IMR-90 (cell line): ENCODE measurements at places on chromosomes 2 and 18. TPM values are rescaled to one million over a fixed set of nuclear protein-coding genes. Genes with fewer than 3 reads are reported as not detected.
A peak's percentile ranks its signal among the peaks of the same experiment; 100 is the strongest.

DNA sequence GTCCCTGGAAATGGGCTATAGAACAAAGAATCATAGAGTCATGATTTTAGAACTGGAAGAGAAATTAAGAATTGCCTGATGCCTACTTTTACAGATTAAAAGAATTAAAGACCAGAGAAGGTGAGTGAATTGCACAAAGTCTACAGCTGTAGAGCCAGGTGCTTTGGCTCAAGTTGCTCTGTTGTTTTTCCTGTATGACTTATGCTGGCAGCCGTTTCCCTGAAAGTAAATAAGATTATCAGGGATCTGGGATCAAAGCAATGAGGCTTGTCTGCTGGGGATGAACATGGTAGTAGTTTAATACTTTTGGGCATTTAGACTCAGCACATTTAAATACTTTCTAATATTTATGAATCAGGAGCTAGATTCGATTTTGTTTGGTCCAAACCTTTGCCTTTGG lies 166.9 kb downstream of the PRPF40A start:
- peak; percentile 37 for DNase-seq

DNA sequence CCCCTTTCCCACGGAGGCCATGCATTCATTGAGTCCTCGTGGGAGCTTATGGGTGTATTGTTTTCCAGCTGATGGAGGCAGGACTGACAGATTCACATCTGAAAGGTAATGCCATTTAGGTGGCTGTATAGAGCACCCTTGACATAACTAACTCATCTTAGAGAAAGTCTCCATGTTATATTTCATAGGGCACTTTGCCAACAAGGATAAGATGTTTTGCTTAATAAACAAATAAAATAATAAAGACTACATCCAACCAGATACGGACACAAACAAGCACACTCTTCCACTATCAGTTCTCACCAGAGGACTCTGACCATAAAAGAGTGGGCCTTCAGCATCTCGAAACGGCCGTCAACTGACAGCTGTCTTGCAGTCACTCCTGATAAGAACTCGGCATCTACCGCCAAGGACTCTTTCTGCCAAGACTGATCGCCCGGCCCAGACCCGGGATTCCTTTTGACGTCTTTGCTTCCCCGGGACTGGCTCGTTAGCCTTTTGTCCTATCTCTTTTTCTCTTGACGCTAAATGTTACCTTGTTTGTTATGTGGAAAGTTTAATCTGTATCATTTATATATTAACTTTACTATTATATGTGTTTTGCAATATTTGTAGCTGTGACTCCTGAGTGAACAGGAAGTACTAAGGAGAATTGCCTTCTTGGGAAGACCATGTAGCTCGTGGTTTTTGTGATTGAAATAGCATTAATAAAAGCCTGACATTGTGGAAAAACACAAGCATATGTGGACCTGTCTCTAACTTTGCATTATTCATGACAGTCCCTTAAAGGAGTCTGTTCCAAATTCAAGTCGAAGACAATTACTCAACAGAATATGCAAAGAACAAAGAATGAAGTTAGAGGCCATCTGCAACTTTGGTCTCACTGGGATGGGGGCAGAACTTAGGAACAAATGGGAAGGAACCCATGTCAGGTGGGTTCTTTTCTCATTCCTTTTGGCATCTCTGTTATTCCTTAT lies 195.1 kb downstream of the LPIN1 start:
- DNase-seq = no peak

- DNase-seq = no peak
These were observed 96.9 kb downstream of the LOXHD1 start for GRCh38 chr18:46559946-46560670.

DNA sequence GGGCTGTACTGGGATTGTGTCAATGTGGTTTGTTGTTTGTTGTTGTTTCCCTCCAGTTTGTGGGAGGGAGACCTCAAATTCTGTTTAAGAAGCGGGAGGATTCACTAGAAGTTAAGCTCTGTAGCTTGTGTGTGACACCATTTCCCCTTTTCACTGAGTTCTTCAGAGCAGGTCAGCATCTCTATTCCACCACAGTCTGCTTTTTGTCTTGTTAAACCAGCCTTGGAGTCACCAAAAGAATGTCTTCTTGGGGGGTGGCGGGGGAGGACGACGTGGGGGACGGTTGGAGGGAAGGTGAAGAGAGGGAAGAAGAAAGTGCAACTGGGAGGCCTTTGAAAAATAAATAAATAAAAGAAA lies 2.3 kb upstream of the BCL11A start:
- no peak for DNase-seq

DNA sequence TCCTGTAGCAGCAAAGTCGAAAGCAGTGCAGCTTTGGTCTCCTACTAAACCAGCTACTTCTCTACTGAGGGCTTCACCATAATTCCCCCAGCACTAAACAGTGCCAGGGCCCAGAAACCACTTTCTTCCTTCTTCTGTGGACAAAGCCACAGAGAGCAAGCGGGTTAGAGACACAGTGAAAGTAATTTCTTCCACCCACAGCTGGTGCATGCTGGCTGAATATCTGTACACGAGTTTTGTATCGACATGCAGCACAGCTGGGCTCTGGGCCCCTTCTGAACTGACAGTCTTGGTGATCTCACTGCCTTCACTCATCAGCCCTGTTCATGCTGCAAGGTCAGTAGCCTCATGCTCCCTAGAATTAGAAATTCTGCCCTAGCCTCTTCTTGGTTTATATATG lies 74.0 kb upstream of the SULT1C3 start:
- no peak for DNase-seq

GRCh38 chr2:212596688-212597087 lies 58.1 kb upstream of the ERBB4 start:
- no peak for DNase-seq

GRCh38 chr2:113965644-113966043 lies 75.8 kb downstream of the ACTR3 start:
- peak; percentile 44 for DNase-seq

DNA sequence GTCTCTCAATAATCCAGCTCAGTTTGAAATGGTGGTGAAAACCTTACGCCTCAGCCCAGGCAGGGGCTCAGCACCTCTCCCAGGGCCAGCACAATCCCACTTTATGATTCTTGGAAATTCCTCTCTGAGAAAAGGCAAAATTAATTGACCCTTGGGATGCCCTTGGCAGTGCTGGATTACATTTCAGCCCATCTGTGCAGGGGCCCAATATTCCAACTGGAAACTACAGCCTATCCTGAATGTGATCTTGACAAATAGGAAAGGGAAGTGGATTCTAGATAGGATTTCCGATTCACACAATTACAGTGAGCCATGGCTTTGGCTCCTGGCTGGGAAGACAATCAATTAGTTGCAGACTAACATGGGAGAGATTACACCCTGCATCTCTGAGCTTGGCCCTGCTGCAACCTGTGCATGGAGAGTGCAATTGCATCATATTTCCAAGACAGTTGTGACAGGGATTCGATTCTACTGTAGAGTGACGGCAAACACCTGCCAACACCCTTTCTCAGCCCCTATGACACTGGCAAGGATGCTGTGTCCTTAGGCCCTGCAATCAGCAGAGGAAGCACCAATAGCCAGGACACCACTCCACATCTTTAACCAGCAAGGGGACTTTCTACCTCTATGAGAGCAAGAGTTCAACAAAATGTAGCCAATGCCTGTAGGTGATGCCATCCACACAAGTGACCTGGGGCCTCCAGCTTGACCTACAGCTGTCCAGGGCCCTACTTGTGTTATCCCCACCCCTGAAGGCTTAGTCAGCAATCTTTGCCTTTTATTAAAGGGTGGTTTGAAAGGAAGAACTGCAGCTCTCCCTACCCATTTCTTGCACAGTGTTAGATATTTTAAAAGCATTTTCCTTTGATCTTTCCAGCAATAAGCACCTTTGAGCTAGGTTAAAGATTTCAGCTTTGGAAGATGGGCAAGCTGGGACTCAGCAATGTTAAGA lies 187.2 kb upstream of the HS6ST1 start:
- no peak for DNase-seq

GRCh38 chr2:7609974-7610373 lies 692.8 kb downstream of the RNF144A start:
- DNase-seq = no peak

GRCh38 chr2:209476367-209477208 lies 52.7 kb downstream of the MAP2 start:
- peak; percentile 29 for DNase-seq

DNA sequence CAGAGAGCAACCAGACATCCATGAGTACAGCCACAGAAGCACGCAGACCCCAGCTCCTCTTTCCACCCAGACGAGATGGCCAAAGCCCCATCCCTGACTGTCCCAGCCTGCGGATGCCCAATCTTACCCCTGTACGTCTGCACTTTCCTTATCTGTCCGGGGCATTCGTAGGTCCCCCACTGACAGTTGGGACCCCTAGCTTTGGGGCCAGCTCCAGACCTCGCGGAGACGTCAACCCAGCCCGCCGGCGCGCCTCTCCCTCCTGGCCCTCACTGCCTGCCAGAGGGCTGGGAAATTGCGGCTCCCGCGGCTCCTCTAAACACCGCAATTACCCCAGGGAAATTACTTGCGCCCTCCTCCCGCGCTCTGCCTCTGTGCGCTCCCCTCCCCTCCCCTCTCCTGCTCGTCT lies 2.3 kb downstream of the ECEL1 start:
- DNase-seq = no peak

DNA sequence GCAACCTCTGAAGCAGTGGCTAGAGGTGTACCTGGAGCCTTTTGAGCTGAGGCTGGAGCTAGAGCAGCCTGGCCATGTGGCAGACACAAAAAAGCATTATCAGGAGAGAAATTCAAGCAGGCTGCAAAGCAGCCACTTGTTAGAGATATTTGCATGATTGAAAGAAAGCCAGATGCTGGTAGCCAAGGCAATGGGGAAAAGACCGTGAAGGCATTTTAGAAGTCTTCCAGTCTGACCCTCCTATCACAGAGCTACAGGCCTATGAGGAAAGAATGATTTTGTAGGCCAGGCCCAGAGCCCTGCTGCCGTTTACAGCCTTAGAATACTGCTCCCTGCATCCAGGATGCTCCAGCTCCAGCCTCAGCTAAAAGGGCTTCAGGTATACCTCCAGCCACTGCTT lies 41.4 kb upstream of the TNP1 start:
- no peak for DNase-seq

DNA sequence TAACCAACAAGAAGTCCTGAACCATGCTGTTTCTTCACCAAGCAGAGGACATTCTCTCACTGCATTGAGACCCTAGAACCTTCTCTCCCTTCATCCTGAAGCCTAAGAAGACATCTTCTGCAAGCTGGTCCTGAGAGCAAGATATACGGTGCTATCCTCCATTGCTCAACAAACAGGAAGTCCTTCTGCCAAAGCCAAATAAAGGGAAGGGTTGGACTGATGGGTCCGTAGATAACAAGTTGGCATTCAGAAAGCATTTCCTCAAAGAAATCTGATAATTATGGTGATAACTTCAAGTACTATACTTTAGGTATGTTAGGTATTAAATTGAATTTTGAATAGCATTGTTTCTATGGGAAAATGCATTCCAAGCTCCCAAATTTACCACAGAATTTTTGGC lies 23.3 kb downstream of the GRB14 start:
- no peak for DNase-seq

DNA sequence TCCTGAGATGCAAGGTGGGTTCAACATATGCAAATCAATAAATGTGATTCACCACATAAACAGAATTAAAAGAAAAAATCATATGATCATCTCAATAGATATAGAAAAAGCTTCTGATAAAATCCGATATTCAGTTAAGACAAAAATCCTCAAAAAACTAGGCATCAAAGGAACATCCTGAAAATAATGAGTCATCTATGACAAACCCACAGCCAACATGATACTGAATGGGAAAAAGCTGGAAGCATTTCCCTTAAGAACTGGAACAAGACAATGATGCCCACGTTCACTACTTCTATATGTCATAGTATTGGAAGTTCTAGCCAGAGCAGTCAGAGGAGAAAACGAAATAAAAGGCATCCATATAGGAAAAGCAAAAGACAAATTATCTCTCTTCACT lies 80.4 kb downstream of the MYO3B start:
- no peak for DNase-seq

The APOB gene
- total RNA-seq = under 0.01 TPM in 2 replicates

The MC5R gene
- not detected in 2 replicates for total RNA-seq

The BOK gene
- 13.3 and 15.8 TPM in 2 replicates for total RNA-seq

The SERPINB4 gene
- not detected in 2 replicates for total RNA-seq

The FIGN gene
- total RNA-seq = 0.56 and 0.90 TPM in 2 replicates

The SLC30A3 gene
- under 0.01 TPM in 1 of 2 replicates, not detected in the other for total RNA-seq

The SIX3 gene
- total RNA-seq = not detected in 2 replicates
